Islet precursor cell (in vitro differentiated cells): ENCODE measurements at places on chromosomes 12 and 14.

- DNase-seq, result peak; percentile 78
Measured at GRCh38 chr14:73833530-73834260, 17.9 kb upstream of the PTGR2 start.

- no peak for DNase-seq
Measured at GRCh38 chr12:50107416-50108268, 3.8 kb downstream of the GPD1 start.

DNA sequence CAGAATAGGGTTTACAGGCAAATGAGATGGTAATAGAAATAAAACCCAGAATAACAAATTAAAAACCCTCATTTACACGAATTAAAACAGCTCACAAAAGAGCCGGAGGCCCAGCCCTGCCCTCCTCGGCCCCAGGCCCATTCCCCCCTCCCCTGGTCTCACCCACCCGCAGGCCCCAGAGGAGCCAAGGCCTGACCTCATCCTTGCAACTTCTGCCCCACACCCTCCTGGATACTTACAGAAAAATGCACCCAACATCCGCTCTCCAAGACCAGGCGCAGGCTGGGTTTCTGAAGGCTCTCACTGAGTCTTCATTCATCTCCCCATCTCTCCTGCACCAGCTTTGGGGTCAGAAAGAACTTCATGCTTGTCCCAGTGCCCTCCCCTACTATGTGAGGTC lies 16.2 kb upstream of the VSX2 start:
- DNase-seq, result no peak

GRCh38 chr12:12883369-12884001 lies 7.9 kb upstream of the GPRC5A start:
- DNase-seq, result peak; percentile 74

GRCh38 chr12:128928361-128928760 lies 75.1 kb downstream of the GLT1D1 start:
- DNase-seq, result no peak
